ENCODE measurements at places on chromosomes 11 and 22.
A peak's percentile ranks its signal among the peaks of the same experiment; 100 is the strongest.

DNA sequence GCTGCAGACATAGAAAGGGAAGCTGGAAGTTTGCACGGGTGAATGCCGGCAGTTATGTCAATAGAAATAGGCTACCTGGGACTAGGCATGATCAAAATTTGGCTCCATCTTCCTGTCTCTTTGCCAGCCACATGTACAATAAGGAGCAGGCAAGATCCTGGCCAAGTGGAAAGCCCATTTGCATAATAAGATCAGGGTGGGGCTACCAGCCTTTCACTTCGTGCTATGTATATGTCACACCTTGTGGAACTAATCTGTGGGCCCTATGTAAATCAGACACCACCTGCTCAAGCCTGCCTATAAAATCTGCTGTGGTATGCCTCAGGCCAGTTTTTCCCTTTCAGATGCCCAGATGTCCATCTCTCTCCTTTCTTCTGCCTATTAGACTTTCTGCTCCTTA, 79.3 kb upstream of the DRD2 start:
- no peak for DNase-seq

DNA sequence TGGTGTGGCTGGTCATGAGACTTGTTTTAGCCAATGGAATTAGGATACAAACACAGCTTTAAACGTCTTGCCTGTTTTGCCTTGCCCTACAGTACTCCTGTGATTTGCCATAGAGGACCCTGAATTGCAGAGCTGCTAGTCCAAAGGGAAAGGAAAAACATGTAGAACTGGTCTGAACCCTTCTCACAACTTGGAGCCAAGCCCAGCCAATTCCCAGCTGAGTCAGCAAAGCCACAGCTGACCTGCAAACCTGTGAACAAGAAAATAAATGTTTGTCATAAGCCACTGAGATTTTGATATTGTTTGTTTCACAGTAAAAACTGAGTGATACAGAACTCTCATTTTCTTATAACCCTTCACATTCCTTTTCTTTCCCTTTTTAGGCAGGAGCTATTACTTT, 360.5 kb upstream of the API5 start:
- no peak for DNase-seq

DNA sequence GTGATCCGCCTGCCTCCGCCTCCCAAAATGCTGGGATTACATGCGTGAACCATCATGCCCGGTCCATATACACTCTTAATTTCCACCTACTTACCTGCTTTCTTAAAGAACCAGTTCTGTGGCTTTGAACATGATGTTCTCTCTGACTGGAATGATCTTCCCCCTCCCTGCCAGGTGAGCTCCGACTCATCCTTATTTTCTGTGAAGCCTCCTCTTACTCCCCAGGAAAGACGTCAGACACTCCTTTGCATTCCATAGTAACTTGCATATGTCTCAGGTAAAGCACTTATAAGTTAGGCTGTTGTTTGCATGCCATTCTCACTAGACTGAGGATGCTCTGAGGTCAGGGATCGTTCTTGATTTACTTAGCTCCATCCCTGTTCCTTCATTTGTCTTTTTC, 91.8 kb upstream of the RAB1B start:
- DNase-seq = no peak

DNA sequence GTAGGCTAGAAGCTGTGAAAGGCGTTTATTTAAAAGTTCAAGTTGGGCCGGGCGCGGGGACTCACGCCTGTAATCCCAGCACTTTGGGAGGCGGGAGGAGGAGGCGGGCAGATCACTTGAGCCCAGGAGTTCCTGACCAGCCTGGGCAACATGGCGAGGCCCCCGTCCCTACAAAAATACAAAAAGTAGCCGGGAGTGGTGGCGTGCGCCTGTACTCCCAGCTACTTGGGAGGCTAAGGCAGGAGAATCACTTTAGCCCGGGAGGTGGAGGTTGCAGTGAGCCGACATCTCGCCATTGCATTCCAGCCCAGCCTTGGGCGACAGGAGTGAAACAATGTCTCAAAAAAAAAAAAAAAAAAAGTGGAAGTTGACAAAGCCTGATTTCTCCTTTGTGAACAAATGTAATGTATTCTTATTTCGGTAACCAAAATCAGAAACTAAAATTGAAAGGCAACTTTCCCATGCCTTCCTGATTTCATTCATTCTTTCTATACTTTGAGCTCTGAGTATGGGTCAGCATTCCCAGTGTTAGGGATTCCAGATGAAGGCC, 825 bp downstream of the PTPMT1 start:
- no peak for DNase-seq

DNA sequence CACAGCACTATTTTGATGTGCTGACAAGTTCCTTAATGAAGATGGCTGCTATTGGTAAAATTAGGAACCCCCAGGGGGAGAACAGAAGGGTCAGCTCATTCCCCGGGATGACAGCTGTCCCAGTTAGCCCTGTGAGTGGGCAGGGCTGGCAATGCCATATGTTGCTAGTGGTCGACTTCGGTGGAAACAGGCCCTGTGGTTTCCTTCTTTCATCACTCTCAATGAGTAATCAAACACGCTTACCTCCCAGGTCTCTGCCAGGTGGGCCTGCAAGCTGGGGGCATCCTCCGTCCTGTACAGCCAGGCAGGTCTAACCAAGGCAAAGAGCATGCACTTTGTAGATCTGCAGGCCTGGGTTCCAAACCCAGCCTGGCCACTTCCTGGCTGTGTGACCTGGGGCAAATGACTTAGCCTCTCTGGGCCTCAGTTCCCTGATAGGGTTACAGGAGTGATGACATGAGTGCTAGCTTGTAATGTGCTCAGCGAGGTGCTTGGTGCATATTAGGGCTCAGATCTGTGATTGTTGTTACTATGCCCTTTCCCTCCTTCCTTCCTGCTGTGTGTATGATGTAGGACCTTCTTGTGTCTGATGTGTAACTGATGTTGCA, 85.2 kb downstream of the TSPAN18 start:
- no peak for DNase-seq

DNA sequence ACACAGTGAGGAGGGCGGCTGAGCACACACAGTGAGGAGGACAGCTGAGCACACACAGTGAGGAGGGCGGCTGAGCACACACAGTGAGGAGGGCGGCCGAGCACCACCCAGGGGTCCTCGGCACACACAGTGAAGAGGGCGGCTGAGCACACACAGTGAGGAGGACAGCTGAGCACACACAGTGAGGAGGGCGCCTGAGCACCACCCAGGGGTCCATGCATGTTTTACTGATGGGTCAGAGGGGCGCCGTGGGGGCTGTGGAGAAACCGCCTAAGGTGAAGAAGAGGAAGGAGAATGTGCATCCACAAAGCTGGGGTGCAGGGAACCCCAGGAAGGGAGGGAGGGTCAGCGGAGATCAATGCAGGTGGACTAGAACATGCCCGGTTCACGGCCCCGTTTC, 461.8 kb downstream of the BRD1 start:
- DNase-seq = no peak

DNA sequence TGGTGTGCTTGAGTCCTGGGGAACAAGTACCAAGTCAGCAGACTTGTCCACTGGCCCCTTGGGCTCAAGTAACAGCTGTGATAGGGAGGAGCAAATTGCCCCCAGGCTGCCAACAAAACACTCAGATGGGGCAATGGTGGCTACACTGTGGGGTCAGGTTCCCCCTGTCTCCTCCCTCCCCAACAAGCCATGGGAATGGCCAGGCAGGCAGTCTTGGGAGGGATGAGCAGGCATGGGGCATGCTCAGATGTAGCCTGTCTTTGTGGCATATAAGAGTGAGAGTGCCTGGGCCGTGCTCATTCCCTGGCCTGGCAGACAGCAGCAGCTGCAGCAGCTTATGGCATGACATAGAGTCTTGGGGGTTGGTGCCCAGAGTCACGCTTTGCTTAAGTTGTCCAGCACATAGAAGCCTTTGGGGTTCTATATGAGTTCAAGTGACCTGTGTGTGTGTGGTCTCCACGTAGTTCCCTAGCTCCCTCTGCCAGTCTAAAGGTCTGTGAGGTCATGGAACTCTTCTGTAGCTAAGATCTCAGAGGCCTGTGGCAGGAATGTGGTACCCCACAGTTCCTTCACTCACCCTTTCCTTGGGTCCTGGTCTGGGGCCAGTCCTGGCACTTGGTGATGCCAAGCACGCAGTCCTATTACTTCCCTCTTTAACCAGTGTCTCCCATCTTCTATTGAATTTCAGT, 44.7 kb downstream of the BIRC2 start:
- no peak for DNase-seq

GRCh38 chr11:97722065-97722464, 1298.7 kb upstream of the CNTN5 start:
- peak; percentile 66 for DNase-seq

DNA sequence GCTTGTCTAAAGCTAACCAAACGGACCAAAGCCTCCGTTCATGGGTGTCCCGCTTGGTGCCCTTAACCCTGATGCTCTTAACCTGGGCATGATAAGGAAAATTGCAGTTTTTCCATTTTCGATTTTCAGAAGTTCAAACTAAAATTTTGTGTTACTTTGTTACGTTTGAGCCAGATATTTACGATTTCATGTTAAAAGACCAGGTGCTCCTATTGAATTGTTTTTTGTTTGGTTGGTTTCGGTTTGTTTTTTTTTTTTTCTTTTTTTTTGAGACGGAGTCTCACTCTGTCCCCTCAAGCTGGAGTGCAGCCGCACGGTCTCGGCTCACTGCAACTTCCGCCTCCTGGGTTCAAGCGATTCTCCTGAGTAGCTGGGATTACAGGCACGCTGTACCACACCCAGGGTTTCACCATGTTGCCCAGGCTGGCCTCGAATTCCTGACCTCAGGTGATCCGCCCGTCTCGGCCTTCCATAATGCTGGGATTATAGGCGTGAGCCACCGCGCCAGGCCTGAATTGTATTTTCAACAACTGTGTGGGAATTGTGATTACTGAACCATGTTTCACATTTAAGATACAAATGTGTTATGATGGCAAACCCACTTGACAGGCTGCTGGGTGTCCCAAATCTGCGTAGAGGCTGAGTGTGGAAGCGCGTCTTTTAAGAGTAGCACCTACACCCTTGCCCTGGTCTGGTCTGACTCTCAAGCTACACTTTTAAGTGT, 864 bp upstream of the USP28 start:
- no peak for DNase-seq

Data from epithelial cell of proximal tubule (primary cell).